Fibroblast of lung (primary cell): ENCODE measurements at places on chromosomes 5 and 9.
A peak's percentile ranks its signal among the peaks of the same experiment; 100 is the strongest.

- DNase-seq = peak; percentile 68
These were observed 14.6 kb upstream of the BNC2 start for GRCh38 chr9:16884952-16885513.

DNA sequence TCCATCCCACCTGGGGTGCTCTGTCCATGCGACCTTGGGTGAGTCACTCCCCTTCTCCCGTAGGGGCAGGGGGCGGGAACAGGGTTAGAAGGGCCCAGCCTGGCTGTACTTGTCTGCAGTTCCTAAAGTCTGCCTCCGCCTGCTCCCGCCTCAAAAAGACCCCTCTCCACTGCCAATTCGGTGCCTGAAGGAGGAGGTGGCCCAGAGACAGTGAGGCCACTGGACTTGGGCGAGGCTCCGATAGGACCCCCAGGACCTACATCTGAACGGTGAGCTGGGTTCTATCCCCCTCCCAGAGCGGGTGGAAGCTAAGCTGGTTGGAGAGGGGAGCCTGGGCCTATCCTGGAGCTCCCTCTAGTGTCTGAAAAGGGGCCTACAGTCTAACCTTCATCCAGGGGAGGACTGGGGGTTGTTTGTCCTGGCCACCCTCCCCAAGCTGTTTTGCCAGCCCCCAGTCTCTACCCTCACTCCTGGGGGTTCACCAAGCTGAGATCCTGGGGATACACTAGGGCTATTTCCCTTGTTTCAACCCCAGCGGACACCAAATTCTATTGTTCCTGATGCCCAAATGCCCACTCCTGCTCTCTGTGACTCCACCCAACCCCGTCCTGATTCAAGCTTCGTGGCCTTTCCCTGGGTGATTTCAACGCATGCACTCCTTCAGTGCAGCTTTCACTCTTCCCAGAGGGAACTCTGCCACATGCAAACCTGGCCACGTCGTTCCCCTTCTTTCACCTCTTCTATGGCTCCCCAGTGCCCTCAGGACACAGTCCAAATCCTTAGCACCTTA lies 6.1 kb upstream of the CRB2 start:
- DNase-seq = peak; percentile 28

GRCh38 chr9:95648225-95648624 lies 131.5 kb upstream of the PTCH1 start:
- DNase-seq = no peak

- peak; percentile 21 for DNase-seq
These were observed 327.0 kb upstream of the TNC start for GRCh38 chr9:115444959-115445358.

DNA sequence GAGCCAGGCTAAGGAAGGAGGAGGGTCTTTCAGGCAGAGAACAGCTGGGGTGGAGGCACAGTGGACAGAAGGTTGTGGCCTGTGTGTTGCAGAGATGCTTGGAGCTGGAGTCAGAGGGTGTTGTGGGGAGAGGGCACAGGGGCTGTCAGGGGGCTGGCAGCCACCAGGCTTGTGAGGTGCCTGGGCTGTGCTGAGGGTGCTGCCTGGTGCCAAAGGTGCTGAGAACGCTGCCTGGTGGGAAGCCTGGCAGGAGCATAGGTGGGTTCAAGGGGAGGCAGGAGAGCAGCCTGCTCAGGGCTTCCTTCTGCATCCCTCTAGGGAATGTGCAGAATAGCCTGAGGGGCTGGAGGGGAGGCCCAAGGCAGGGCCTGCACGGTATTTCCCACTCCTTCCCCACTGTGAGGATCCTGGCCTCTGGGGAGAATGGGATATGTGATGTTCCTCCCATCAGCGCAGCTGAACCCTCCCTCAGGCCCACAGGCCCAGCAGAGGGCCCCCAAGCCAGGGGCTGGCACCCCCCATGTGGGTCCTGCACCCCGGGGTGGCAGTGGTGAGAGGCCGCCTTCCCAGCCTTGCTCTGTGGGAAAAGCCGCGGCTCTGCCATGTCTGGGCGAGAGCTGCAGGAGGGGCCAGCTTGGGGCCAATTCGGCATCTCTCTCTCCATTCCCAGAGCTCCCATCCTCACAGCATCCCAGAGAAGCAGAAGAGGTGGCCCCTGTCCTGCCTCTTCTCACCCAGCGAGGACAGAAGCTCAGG lies 76.3 kb downstream of the CACNA1B start:
- no peak for DNase-seq

GRCh38 chr9:136550439-136551289 lies 4.8 kb upstream of the NOTCH1 start:
- no peak for DNase-seq

- no peak for DNase-seq
These were observed 28.2 kb downstream of the PRELID2 start for GRCh38 chr5:145806923-145807322.

- peak; percentile 61 for DNase-seq
These were observed 19.9 kb downstream of the ABITRAM start for GRCh38 chr9:108953983-108954574.

- no peak for DNase-seq
These were observed 7.9 kb downstream of the RACK1 start for GRCh38 chr5:181235689-181236366.
